ENCODE measurements at places on chromosomes 5 and 9. TPM values are rescaled to one million over a fixed set of nuclear protein-coding genes. Genes with fewer than 3 reads are reported as not detected.

The RLN2 gene
- total RNA-seq = not detected

The FBP2 gene
- total RNA-seq = 1.0 TPM

The IRX2 gene
- total RNA-seq = 11.8 TPM

The ADGRD2 gene
- not detected for total RNA-seq

The PDZD2 gene
- 50.7 TPM for total RNA-seq

The TSSK1B gene
- 0.38 TPM for total RNA-seq

The MAP3K1 gene
- total RNA-seq = 69.9 TPM

Data from camera-type eye (tissue), 1 donor.